IMR-90 (cell line): ENCODE measurements at places on chromosomes 7 and 10. TPM values are rescaled to one million over a fixed set of nuclear protein-coding genes. Genes with fewer than 3 reads are reported as not detected.
A peak's percentile ranks its signal among the peaks of the same experiment; 100 is the strongest.

HOXA11 gene
- not detected in 2 replicates for total RNA-seq

PDK4 gene
- total RNA-seq = under 0.01 TPM in 2 replicates

LIPJ gene
- total RNA-seq = not detected in 2 replicates

DNA sequence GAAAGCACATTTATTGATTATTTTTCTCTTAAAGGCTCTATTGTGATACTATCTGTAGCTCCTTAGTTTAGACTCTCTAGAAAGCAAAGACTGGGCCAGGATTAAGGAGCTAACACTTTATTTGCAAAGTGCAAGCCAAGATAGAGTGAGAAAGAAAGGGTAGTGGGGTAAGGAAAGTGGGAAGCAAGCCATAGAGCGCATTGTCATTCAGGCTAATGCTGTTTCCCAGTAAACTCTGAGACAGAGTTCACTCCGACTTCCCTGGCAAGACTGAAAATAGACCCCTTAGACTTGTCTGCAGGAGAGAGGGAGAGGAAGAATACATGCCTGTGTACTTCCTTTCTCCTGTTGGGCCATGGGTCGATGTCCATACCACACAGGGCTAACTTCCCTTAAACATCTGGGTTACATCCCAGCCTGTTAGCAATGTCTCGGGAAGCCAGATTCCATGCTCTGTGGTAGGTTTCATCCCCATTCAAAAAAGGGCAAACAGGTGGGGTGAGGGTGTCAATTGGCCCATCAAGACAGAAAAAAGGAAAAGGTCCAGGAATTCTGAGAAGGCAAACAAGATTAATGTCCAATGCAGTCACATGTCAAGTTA is 875.8 kb upstream of the CELF2 start:
- no peak for DNase-seq
- no peaks in the 10 kb centered on the region for H3K4me1 ChIP-seq
- H3K36me3 ChIP-seq = no peaks in the 10 kb centered on the region
- H3K4me3 ChIP-seq = no peak overlapping the region
- H3K27ac ChIP-seq = no peak overlapping the region

DNA sequence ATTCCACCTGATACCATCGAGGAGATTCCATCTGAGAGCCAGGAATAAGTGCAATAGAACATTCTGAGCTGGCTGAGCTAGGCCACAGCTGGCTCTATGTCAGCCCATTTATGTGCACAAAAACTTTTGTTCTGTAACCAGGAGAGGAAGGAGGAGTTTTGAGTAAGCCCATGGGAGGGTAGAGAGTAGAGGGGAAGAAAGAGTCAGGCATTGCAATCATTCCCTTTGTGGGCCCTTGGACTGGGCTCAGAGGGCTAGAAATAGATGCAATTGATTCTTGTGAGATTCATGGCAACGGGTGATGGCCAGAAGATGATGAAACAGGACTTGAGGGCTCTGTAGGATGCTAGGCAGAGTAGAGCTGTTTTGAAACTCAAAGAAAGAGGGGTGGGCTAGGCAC is 104.6 kb upstream of the KIF5B start:
- peaks cover 2% of the 10 kb centered on the region; the same call in 1 of the 2 replicates for H3K27me3 ChIP-seq
- H3K4me1 ChIP-seq = no peaks in the 10 kb centered on the region
- no peak overlapping the region for H3K4me3 ChIP-seq
- H3K36me3 ChIP-seq = no peaks in the 10 kb centered on the region

- peaks cover 7% of the 10 kb centered on the region; the same call in 1 of the 2 replicates for H3K4me1 ChIP-seq
- no peak overlapping the region for H3K4me3 ChIP-seq
- no peak overlapping the region for H3K27ac ChIP-seq
- H3K27me3 ChIP-seq = peaks cover 13% of the 10 kb centered on the region
- H3K36me3 ChIP-seq = no peaks in the 10 kb centered on the region
Measured at GRCh38 chr7:33422825-33423645, 293.7 kb downstream of the BBS9 start.

DNA sequence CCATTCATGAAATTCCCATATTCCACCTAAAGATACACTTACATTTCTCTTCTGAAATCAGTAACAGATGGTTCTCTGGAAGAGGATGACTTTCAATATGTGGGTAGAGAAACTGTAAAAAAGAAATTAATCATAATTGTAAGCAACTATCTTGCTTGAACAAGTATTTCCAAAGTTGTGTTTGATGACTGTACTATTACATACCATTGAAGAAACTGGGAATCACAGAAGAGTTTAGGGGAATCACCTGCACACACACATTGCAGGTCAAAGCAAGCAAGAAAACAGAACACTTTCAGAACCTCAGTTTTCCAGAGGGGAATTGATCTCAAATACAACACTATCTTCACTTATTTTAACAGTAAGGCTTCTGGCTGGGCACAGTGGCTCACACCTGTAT is 33.6 kb downstream of the GSAP start:
- H3K4me3 ChIP-seq = no peak overlapping the region
- H3K27me3 ChIP-seq = no peaks in the 10 kb centered on the region
- DNase-seq = no peak
- 0 out of 2 replicates have a peak, but pooled peaks cover 2% of the 10 kb centered on the region for H3K4me1 ChIP-seq
- no peak overlapping the region for H3K27ac ChIP-seq

GRCh38 chr7:100465702-100466311 is 1.7 kb upstream of the SPACDR start:
- DNase-seq = peak; percentile 71
- peaks cover 12% of the 10 kb centered on the region for H3K4me1 ChIP-seq
- H3K4me3 ChIP-seq = no peak overlapping the region
- H3K27me3 ChIP-seq = no peaks in the 10 kb centered on the region

DNA sequence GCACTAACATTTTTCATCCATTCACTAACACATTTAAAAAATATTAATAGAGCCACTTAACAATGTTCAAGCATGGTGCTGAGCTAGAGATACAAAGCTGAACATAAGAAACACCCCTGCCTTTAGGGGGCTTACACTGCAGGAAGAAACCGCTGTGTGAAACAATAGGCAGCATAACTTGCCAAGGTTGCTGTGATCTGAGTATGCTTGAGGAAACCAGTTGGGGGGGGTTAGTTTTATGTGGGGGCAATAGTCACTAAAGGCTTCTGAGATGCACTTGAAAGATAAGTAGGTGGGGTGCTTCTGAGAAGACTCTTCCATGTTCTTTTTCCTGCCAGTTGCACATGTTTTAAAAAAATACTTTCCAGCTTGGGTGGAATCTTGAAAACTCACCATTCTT is 2.8 kb downstream of the RBM17 start:
- DNase-seq = no peak
- H3K27ac ChIP-seq = no peak overlapping the region
- H3K4me3 ChIP-seq = no peak overlapping the region
- no peaks in the 10 kb centered on the region for H3K27me3 ChIP-seq
- H3K36me3 ChIP-seq = no peaks in the 10 kb centered on the region

DNA sequence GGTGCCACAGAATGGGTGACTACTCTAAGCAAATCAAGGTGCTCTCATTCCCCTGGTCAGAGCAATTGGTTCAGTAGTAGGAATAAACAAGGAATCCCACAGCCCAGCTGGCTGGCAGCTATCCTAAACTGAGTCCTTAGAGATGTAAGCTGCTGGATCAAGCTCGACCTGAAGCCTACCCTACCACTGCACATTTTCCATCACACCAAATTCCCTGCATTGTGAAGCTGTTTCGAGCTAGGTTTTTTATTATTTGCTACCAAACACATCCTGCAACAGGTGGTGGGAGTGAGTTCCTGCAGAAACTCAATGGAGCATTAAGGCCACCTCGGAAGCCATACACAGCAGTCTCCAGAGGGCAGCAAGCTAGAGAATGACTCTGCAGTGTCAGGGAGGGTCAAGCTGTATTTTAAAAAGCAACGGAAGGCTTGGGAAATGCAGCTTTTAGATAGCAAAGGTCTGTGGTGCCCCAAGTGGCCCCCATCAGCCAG is 33.7 kb upstream of the TNRC18 start:
- no peak overlapping the region for H3K4me3 ChIP-seq
- H3K36me3 ChIP-seq = no peaks in the 10 kb centered on the region
- DNase-seq = no peak
- no peak overlapping the region for H3K27ac ChIP-seq
- H3K4me1 ChIP-seq = no peaks in the 10 kb centered on the region

DNA sequence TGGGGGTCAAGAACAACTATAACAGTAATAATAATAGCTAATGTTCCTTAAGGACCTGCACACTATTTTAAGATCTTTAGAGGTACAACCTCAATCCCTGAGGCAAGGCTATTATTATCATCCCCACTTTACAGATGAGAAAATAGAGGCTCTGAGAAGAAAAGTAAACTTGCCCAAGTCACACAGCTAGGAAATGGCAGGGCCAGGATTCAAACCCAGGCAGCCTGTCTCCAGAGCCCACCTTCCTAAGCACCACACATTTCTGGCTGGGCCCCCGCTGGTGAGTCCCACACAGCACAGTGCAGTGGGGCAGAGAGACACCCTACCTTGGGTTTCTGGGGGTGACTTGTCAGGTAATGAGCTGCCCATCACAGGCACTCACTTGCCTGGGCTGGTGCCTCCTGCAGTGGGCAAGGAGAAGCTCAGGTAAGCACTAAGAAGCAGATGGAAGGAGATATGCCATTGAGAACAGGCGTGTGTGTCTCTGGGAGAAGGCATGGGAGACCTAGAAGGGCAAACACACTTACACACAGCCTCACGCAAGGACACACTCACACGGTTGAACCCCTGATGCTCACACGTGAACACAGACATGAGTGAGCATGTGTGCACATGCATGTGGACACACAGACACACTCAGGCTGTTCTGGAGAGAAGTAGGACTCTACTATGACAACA is 104.4 kb upstream of the ZMIZ1 start:
- no peaks in the 10 kb centered on the region for H3K36me3 ChIP-seq
- no peak overlapping the region for H3K27ac ChIP-seq
- H3K27me3 ChIP-seq = no peaks in the 10 kb centered on the region
- H3K4me3 ChIP-seq = no peak overlapping the region
- no peak for DNase-seq

DNA sequence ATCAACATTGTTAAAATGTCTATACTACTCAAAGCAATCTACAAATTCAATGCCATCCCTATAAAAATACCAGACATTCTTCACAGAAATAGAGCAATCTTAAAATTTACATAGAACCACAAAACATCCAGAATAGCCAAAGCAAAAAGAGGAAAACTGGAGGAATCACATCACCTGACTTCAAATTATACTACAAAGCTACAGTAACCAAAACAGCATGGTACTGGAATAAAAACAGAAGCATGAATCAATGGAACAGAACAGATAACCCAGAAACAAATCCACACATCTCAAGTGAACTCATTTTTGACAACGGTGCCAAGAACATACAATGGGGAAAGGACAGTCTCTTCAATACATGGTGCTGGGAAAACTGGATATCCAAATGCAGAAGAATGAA is 87.3 kb upstream of the EGFR start:
- H3K4me1 ChIP-seq = peaks cover 2% of the 10 kb centered on the region; the same call in 1 of the 2 replicates
- no peaks in the 10 kb centered on the region for H3K27me3 ChIP-seq
- H3K36me3 ChIP-seq = no peaks in the 10 kb centered on the region
- H3K27ac ChIP-seq = no peak overlapping the region

DNA sequence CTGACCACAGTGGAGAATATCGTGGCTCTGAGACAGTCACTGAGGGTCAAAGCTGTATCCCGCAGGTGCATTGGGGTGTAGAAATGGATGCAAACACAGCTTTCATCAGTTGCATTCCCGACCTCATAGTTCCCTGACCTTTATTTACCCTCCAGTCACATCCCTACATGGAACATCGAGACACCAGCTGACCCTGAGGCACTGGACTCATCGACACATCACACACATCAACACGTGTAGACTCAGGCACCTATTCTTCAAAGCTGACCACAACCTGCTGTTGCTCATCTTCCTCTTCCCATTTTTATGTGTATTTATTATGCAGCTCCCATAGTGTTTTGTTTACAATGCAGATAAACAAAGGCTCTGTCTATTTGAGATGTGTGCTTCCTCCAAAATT is 396.9 kb upstream of the NRP1 start:
- no peak overlapping the region for H3K27ac ChIP-seq
- H3K4me1 ChIP-seq = 0 out of 2 replicates have a peak, but pooled peaks cover 2% of the 10 kb centered on the region
- H3K27me3 ChIP-seq = peaks cover 20% of the 10 kb centered on the region
- H3K36me3 ChIP-seq = no peaks in the 10 kb centered on the region
- DNase-seq = no peak
- H3K4me3 ChIP-seq = no peak overlapping the region

DNA sequence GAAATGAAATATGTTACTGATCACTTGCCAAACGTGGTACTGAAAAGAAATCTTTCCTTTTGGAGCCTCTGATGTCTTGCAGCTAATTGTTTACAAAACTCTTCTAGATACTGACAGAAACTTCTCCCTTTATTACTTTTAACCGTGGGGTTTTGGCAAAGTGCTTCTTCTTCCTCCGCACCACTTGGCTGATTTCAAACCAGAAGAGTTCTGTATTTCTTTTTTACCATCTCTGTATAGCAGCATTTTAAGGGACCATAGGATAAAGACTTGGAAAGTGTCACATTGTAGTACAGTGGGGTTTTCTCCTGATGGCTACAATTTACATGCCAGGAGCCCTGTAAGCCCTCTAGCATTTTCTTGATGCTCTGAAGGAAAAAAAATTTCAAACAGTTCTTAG is 21.9 kb upstream of the CREB5 start:
- DNase-seq = no peak
- H3K4me1 ChIP-seq = 0 out of 2 replicates have a peak, but pooled peaks cover 2% of the 10 kb centered on the region
- H3K27me3 ChIP-seq = peaks cover 7% of the 10 kb centered on the region; the same call in 1 of the 2 replicates
- no peak overlapping the region for H3K27ac ChIP-seq
- no peaks in the 10 kb centered on the region for H3K36me3 ChIP-seq
- no peak overlapping the region for H3K4me3 ChIP-seq

DNA sequence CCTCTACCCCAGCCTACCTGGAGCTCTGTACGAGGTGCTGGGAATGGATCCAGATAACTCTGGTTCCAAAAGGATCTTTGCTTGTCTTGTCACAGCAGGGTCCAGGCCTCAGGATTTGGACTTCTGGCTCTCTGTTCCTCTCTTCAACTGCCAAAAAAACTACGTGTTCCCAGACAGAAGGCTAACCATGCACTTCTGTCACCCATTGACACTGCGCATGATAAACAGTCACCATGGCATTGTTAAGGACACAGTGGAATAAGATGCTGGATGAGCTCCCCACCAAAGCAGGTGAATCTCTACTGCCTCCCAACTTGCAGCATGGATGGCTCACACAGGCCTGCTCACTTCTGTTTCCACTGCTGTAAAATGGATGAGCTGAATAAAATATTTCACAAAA is 637.9 kb downstream of the TNS3 start:
- no peak overlapping the region for H3K27ac ChIP-seq
- H3K4me3 ChIP-seq = no peak overlapping the region
- H3K36me3 ChIP-seq = no peaks in the 10 kb centered on the region
- H3K27me3 ChIP-seq = peaks cover 2% of the 10 kb centered on the region; the same call in 1 of the 2 replicates
- no peak for DNase-seq
